ENCODE measurements at places on chromosomes 7 and 10.

DNA sequence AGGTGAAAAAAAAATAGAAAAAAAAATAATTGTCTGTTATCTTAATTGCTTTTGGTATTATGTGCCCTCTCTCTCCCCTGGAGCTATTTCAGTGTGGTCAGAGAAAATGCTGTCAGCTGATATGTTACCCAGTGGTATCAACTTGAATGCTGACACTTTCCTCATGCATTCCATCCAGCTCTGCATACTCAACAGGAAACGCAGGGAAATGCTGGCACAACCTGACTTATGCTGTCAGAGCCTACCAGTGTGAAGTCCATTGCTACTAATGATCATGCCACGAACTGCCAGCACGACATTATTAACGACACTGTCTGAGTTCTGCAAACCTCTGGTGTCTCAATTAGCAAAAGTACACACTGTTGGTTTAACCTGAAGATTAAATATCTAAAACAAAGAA lies 182.8 kb downstream of the ZWINT start:
- no peak for DNase-seq

- no peak for DNase-seq
These were observed 614.2 kb upstream of the FOXK1 start for GRCh38 chr7:4067874-4068273.

GRCh38 chr10:117152668-117153067 lies 14.6 kb upstream of the VAX1 start:
- no peak for DNase-seq

GRCh38 chr7:26618898-26619297 lies 245.5 kb downstream of the SKAP2 start:
- no peak for DNase-seq

DNA sequence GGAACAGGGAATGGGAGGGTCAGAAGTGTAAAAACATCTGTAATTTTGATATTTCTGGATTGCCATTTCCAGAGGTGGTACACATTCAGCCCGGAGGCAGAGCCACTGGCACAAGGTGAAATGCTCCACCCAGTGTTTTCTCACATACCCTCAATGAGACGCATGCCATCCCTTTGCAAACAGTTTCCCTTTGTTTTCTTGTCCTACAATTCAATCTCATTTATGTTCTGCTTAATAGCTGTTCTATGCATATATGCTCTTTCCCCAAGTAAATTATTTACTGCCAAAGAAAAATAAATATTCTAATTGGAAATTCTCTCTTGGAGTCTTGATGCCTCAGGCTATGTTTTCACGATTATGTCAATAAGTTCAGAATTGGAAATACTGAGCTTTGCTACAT lies 369.7 kb upstream of the AKR1E2 start:
- DNase-seq: no peak

- no peak for DNase-seq
These were observed 168.8 kb downstream of the TCERG1L start for GRCh38 chr10:131142517-131143380.

- DNase-seq: no peak
These were observed 28.7 kb upstream of the ST8SIA6 start for GRCh38 chr10:17483079-17483478.

DNA sequence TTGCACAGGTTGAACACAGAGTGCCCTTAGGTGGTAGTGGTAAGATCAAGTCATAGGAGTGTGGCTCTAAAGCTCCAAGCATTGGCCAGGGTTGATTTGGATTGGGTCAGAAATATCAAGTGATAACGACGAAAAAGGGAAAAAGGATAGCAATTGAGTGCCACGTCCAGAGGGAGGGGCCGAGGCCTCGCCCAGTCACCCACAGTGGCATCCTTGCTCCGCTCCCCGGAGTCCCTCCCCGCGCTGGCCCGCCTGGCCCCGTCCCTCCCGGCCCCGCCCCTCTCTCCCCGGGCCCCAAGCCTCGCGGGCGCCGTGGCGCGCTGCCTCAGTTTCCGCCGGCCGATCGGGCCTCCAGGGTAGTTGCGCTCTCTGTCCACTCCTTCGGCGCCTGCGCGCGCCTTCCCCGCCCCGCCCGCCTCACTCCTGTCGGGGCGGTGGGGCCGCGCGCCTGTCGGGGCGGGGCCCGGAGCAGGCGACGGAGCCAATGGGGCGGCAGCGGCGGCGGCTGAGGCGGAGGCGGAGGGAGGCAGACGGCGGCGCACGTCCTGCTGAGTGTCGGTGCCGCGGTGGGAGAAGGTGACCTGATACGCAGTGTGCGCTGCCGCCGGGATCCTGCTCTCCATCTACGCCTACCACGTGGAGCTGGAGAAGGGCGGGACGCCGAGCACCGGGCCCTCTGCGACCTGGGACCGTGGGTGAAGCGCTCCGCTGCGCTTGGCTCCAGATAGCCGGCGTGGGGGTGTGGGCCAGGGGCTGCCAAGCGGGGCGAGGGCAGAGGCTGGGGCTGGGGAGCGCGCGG lies 209.1 kb upstream of the ZNF722 start:
- DNase-seq: no peak

DNA sequence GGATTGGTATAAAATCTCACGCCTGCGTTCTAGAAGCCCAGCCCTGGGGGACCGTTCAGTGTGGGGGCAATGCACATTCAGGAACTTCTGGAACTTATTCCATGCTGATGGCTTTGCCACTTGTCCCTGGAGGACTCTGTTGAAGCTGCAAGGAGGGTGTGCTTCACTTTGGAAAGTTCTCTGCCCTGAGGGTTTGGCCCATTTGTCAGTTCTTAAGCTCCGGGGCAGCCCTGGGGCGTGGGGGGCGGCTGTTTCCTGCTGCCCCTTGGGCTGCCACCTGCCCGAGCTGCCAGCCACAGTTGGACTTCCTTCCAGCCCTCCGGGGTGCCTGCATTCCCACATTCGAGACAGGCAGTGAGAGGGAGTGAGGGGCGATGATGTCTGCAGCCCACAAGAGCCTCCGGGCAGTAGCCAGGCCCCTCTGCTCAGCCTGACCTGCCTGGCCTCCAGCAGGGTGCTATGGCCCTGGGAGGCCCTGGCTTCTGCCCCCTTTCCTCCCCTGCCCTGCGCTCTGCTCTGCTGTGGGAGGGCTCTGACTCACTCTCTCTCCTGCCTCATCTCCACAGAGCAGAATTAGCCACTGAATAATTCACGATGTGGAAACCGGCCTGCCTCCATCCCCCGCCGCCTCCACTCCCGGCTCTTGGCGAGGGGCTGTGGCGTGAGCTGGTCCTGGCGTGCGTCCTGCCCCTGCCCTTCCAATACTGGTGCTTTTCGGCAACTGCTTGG lies 1.9 kb downstream of the TTYH3 start:
- DNase-seq: peak; percentile 78

DNA sequence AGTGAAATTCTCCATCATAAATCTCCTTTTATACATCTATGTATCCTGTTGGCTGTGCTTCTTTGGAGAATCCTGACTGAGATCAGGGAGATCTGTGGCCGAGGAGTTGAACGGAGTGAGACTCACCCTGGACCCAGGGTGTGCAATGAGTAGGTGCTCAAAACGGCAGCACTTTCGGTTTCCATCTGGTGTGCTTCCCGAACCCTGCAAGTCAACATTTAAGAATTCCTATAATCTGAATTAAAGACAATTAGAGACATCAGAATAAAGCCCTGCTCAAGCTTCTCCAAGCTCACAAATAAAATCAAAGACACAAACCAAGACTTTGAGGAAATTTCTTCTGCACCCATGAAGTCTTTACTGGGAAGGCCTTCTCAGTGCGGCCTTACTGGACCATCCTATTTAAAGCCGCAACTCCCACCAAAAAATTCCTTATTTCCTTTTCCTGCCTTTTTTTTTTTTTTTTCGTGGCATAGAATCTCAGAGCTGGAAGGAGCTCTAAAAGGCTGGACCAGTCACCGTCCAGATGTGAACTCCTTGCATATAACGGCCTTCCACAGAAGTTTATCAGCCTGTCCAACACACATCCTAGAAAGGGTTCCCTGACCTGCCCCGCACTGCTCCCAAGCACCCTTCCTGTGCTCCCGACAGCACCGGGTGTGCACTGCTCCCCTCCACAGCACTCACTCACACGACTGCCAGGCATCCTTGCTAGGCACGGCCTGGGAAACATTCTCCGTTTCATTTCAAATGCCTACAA lies 29.7 kb downstream of the GNA12 start:
- DNase-seq: no peak

GRCh38 chr10:3048119-3049019 lies 19.0 kb upstream of the PFKP start:
- no peak for DNase-seq

DNA sequence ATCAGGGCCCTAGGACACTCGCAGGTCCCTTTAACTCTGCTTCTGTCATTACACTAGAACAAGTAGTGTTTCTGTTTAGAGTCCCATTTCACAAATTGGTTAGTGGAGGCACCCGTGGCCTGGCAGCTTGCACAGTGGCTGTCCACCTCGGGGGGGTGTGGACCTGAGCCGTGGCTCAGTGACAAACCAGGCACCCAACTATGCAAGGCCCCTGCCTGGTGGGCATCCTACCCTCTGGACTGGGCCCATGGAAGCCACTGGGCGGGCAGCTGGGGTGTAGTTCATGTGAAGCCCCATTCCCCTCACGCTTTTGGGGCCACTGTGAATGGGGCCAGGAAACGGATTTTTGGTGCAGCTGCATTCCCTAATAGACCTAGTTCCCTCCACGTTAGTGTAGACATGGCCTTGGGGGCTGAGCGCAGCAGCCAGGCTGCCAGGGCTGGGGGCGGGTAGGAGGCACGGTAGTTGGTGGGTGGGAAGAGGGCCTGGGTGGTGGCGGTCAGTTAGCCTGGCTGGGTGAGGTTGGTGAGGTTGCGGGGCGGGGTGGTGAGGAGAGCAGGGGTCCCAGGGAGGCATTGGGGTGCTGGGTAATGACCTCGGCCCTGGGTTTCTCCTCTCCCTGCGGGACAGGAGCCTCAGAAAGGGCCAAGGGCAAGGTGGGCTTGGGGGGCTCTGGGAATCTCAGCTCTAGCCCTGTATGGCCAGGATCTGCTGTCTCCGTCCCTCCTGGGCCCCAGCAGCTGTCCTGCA lies 18.7 kb downstream of the ZNF316 start:
- no peak for DNase-seq

- DNase-seq: no peak
These were observed 33.5 kb downstream of the GCC1 start for GRCh38 chr7:127551941-127552340.

DNA sequence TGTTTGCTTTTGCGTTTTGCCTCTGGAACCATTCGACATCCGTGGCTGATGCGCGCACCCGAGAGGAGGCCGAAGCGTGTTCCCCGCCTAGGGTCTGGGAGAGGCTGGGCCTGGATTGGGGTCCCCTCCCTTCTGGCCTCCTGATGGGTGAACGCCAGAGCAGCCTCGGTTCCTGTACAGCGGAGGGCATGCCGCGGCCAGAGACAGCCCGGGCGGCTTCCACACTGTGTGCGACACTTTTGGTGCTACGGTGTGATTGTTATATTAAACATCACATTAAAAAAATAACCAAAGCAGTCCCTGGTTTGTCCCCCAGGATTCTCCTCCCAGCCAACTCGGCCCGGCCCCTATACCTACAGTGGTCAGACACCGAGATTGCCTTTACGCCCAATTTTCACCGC lies 3.7 kb upstream of the HOXA7 start:
- no peak for DNase-seq

- no peak for DNase-seq
These were observed 234.4 kb downstream of the ARL4A start for GRCh38 chr7:12921751-12922345.

GRCh38 chr10:43940898-43941837 lies 292.5 kb upstream of the ZNF32 start:
- no peak for DNase-seq

DNA sequence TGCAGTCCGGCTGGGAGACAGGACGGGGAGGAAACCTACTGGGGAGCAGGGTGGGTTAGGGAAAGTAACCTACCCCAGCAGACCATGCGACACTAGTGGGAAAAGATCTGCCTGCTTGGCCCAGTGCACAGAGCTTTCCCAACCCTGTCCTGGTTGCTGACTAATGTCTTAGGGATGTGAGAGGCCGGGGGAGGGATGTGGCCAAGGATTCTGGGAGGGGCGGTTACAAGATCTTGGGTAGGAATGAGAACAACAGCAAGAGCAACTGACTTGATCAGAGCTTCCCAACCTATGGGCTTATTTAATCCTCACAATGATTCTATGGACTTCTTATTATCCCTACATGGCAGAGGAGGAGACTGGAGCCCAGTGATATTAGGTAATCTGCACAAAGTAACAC lies 24.0 kb upstream of the EIF5AL1 start:
- DNase-seq: no peak

DNA sequence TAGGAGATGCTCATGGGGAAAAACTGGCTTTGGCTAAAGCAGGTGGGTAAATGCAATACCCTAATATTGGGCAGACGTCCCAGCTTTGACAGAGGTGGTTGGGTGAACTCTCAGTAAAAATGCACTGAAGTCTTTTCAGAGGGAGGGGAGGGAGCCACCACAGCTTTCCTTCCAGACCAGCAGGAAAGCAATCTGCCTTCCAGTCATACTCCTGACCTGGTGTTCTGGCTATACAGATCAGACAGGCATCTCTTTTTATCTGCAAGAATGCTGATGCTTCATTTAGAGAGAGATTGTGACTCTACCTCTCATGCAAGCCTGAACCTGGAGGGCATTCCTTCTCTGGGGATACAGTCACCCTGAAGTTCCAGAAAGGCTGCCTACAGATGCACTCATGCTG lies 52.6 kb upstream of the ICA1 start:
- no peak for DNase-seq

GRCh38 chr7:75617634-75618234 lies 121.0 kb downstream of the HIP1 start:
- no peak for DNase-seq

DNA sequence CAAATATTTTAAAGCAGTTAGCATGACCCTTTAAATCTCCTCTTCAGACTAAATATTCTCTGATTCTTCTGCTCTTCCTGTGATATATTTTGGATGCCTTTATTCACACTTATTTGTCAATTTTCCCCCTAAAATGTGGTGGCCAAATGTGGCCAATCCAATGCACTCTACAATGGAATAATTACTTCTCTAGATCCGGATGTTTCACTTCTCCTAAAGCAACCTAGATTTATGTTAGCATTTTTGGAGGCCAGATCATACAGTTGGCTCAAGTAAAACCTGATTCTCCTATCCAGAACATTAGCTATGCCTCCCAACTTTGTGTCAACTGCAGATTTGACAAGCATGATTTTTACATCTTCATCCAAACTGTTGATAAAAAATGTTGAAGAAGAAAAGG lies 153.7 kb downstream of the CREB5 start:
- no peak for DNase-seq

DNA sequence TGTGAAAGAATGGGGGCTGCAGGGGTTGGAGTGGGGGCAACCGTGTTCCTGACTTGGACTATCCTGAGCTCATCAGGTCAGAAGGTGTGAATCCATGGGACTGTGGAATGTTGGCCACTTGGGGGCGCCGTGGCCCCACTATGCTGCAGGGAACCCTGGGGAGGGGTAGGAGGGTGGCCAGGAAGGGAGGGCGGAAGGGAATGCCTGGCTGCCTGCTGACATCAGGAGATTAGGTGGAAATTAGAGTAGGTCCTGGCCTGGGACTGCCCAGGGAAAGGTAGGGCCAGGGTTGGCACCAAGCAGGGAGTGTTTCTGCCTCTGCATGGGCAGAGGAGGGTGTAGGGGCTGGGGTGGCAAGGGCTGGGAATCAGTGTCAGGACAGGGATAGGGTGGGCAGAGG lies 65.8 kb upstream of the PRSS58 start:
- DNase-seq: no peak

- no peak for DNase-seq
These were observed 74.6 kb downstream of the FOXL3 start for GRCh38 chr7:364536-364935.

- no peak for DNase-seq
These were observed 2.2 kb upstream of the ATP6V0E2 start for GRCh38 chr7:149871576-149871975.

All from brain pericyte (primary cell).